ENCODE measurements at places on chromosomes 13 and 19. TPM values are rescaled to one million over a fixed set of nuclear protein-coding genes. Genes with fewer than 3 reads are reported as not detected.

The IGFL1 gene
- not detected for total RNA-seq

The CEBPA gene
- not detected for total RNA-seq

The SIAH3 gene
- under 0.01 TPM for total RNA-seq

The TYROBP gene
- total RNA-seq = not detected

The RFPL4A gene
- not detected for total RNA-seq

The WASF3 gene
- total RNA-seq = 3.5 TPM

The LILRA1 gene
- not detected for total RNA-seq

The PGLYRP2 gene
- not detected for total RNA-seq

The CHAMP1 gene
- 28.7 TPM for total RNA-seq
